ENCODE measurements at places on chromosomes 3 and 15. TPM values are rescaled to one million over a fixed set of nuclear protein-coding genes. Genes with fewer than 3 reads are reported as not detected.

ARF4 gene
- 78.2 TPM for total RNA-seq

FRMD5 gene
- total RNA-seq: not detected

TMEM266 gene
- not detected for total RNA-seq

MCCC1 gene
- total RNA-seq: 23.4 TPM

KCNAB1 gene
- total RNA-seq: 0.12 TPM

TPRG1 gene
- total RNA-seq: 2.9 TPM

KCNMB2 gene
- not detected for total RNA-seq

KIF7 gene
- 0.44 TPM for total RNA-seq

TMCO5A gene
- total RNA-seq: not detected

WDR93 gene
- total RNA-seq: not detected

HMCES gene
- 47.3 TPM for total RNA-seq

BSN gene
- 0.12 TPM for total RNA-seq

CPEB1 gene
- total RNA-seq: not detected

CCRL2 gene
- 6.8 TPM for total RNA-seq

CLRN1 gene
- not detected for total RNA-seq

SLC12A1 gene
- not detected for total RNA-seq

GABRR3 gene
- not detected for total RNA-seq

AGBL1 gene
- not detected for total RNA-seq

PLSCR4 gene
- not detected for total RNA-seq

ITGA11 gene
- total RNA-seq: 0.90 TPM

COL6A5 gene
- 0.15 TPM for total RNA-seq

GOLGA8M gene
- 3.8 TPM for total RNA-seq

NEK11 gene
- 1.9 TPM for total RNA-seq

TM4SF18 gene
- not detected for total RNA-seq

TIMMDC1 gene
- total RNA-seq: 63.3 TPM

ADGRG7 gene
- total RNA-seq: not detected

CDHR4 gene
- total RNA-seq: 0.22 TPM

SLC6A1 gene
- total RNA-seq: not detected
